ENCODE measurements at places on chromosomes 11 and 22.

DNA sequence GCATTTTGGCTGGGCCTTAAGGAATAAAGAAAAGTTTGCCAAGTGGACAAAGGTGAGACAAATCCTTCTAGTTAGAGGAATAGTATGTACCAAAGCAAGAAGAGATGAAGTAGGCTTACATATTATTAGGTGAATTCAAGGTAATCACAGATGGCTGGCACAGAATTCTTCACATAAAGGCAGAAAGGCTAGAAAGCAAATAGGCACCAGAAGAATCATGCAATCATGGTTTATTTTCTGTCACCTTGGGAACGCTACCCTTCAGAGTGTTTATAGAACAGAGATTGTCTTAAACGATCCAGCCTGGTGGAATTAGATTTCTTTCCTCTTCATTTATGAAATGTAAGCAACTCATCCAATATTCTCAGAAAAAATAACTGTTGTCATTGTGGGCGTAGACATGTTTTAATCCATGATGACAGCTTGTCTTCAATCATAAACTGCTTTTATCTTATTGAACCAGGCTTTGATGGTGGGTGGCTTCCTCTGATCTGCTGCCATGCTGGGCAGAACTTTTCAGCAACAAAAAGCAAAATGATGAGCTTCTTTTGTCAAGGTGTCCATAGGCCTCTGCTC is 49.0 kb upstream of the CSNK2A3 start:
- no peak for DNase-seq

DNA sequence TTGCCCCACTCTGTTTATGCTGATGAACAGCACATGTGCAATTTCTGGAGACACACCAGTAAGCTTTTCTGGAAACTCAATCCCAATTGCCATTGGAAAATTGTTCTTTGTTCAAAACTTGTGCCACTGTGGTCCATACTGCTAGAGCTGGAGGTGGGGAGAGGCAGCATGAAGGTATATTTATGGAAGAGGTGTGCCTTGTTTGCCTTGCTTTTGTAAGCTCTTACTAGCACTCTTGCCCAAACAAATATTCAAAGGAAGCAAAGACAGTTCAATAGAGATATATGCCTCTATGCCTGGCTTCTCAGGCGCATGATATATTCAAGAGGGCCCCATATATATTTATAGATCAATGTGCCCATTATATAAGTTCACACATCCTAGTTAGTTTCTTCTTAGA is 42.7 kb downstream of the TIMP3 start:
- DNase-seq: no peak

- peak; percentile 72 for DNase-seq
Measured at GRCh38 chr11:47715082-47715669, at the start of gene AGBL2. TSS of gene AGBL2 (minus strand) at chr11:47715369. CDS start at chr11:47714650, 719 bp downstream.

DNA sequence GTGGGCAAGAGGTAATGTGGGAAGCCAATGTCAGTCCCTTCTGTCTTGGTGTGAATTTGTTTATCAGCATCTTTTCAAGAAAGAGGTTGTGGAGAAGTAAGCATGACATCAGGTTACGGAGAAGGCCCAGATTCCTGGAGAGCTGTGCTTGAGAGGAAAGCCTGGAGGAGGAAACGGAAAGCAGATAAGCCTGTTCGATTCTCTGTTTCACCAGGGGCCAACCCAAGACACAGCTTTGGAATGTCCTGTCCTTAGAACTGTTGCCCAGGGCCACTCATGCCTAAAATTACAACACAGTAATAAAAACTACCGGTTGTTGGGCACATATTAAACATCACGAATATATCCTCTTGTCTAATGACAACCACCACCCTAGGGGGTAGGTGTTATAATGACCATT is 148.5 kb downstream of the NAV2 start:
- DNase-seq: no peak
